AG08396 (cell line): ENCODE measurements at places on chromosomes 1 and 21.
A peak's percentile ranks its signal among the peaks of the same experiment; 100 is the strongest.

GRCh38 chr21:38173276-38174035 is 83.3 kb upstream of the KCNJ15 start:
- no peak for DNase-seq

- no peak for DNase-seq
Measured at GRCh38 chr1:50703240-50703639, 256.8 kb downstream of the FAF1 start.

GRCh38 chr1:167905671-167906070 is 8.3 kb downstream of the ADCY10 start:
- no peak for DNase-seq

GRCh38 chr1:63320022-63320721 is 2.2 kb upstream of the FOXD3 start:
- DNase-seq = peak; percentile 12

DNA sequence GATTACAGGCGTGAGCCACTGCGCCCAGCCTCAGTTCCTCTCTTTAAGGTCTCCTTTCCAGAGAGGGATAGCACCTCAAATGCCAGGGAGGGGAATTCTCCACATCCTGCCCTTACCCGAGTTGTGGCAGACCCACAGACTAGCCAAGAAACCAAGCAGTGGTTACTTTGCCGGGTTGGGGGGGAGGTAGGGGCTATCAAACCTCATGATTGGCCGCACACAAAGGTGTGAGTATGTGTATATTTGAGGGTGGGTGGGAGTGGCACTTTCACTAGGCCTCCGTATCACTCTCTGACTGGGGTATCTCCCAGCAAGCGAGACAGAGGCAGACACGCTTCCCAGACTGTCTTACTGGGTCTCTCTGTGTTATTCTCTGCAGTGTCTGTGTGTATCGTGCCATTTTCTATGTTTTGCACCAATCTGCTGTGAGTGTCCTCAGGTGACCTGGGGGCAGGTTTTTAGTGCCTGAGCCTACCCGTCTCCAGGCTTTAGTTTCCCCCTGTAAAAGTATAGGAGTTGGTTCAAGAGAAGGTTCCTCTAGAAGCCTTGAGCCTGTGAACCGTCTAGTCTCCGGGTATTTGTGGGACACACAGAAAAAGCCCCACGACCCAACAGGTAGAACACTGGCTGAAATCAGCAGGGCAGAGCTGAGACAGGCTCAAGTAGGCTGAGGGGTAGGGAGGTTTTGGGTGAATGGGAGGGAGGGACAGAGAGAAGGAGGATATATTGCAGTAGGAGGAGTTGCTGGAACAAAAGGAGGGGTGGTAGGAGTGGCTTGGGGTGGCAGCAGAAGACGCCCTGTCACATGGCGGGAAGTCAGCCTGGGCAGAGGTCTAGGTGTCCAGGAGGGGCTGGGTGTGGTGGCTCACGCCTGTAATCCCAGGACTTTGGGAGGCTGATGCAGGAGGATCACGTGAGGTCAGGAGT is 10.3 kb downstream of the LMNA start:
- DNase-seq = no peak

DNA sequence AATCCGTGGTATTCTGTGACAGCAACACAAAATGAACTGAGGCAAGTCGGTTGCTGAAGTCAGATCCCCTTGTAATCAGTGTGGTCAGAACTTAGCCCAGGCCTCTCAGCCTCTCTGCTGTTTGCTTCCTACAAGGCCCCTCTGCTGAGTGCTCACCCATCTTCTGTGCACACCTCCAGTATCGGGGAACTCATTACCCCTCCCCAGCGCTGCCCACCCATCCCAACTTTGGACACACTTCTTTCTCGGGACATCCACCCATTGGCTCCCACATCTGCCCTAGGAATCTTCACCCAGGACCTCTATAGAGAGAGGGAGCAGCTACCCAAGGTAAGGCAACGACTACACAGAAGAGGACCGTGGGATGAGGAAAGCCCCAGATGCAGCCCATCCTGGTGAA is 217.5 kb downstream of the MATN1 start:
- no peak for DNase-seq

DNA sequence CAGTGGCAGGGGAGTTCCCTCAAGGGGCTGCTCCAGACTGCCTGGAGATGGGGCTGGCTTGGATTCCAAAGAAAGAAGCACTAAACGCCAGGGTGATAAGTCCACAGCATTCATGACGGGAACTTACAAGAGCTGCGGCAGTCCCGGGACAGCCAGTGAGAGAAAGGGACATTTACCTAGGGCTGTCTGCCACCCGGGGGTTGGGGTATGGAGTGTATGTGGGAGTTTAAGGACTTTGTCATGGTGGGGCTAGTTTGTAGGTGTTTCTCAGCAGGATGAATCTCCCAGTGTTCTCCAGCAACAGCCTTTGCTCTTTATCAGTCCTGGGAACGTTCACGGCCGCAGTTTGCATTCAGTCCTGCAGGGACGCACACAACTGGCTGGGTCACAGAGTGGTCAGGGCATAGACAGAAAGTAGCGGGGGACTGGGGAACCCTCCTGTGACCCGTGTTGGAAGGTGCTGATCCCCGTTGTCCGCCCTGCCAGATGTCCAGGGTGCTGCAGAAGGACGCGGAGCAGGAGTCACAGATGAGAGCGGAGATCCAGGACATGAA is 41.4 kb upstream of the HMGN1 start:
- no peak for DNase-seq

- no peak for DNase-seq
Measured at GRCh38 chr21:36322083-36322424, 2.1 kb downstream of the MORC3 start.

DNA sequence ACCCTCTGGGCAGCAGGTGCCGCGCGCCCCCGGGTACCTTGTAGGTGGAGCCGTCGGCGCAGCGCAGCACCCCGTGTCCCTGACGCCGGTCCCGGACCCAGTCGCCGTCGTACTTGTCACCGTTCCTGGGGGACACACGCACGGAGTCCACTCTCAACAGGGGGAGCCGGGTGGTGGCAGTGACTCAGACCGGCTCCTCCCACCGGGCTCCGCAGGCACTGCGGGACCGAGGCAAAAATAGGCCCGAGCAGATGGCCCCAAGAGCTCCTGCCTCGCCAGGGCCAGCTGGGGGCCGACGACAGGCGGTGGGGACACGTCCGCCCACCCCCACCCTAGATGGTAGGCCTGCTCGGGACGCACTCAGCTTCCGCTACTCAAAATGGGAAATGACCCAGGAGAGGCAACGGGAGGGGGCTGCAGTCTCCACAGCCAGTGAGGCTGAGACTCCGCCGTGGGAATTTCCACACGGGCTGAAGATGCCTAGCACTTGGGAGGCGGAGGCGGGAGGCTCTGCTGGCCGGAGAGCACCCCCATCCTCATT is 6.3 kb downstream of the MORN1 start:
- no peak for DNase-seq
